ENCODE measurements at places on chromosomes 12 and 14. TPM values are rescaled to one million over a fixed set of nuclear protein-coding genes. Genes with fewer than 3 reads are reported as not detected.

Gene CCDC38
- polyA plus RNA-seq, result 0.24 TPM

- no peak for DNase-seq
Observed at GRCh38 chr14:42111355-42111754, 504.7 kb downstream of the LRFN5 start.

DNA sequence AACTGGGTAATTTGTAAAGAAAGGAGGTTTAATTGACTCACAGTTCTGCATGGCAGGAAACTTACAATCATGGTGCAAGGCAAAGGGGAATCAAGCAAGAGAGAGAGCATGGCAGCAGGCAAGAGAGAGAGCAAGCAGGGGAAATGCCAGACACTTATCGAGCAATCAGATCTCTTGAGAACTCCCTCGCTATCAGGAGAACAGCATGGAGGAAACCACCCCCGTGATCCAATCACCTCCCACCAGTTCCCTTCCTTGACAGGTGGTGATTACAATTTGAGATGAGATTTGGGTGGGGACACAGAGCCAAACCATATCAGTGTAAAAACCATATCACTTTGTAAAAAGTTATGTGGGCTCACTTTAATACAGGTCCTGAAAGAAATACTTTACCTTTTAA is 56.4 kb upstream of the NEDD1 start:
- no peak for DNase-seq

GRCh38 chr14:68477461-68478085 is 315.3 kb downstream of the ZFP36L1 start:
- no peak for DNase-seq

- no peak for DNase-seq
Observed at GRCh38 chr14:40280652-40281051, 848.4 kb upstream of the FBXO33 start.

Measured in renal pelvis (tissue), 12 donors.